GM03348 (cell line): ENCODE measurements at places on chromosomes 11 and 22.

- DNase-seq, result peak; percentile 70
Measured at GRCh38 chr11:76835928-76836612, 24.6 kb upstream of the ACER3 start.

DNA sequence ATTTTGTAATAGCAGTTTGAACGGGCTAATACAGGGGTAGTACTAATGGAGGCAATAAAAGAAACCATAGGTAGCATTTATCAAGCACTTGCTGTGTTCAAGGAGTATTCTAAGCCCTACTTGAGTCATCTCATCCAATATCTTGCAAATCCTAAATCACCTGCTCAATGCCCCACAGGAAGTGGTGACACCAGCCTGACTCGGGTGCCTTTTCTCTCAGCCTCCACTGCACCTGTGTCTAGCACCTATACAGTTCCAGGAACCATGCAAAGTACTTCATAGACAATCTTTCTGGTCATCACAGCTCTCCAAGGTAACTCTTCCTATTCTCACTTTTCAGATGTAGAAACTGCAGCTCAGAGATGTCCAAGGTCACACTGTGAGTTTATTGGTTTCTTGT, 98.0 kb downstream of the PRR5L start:
- DNase-seq, result no peak

GRCh38 chr11:1130276-1131032, 27.3 kb upstream of the MUC5AC start:
- no peak for DNase-seq

DNA sequence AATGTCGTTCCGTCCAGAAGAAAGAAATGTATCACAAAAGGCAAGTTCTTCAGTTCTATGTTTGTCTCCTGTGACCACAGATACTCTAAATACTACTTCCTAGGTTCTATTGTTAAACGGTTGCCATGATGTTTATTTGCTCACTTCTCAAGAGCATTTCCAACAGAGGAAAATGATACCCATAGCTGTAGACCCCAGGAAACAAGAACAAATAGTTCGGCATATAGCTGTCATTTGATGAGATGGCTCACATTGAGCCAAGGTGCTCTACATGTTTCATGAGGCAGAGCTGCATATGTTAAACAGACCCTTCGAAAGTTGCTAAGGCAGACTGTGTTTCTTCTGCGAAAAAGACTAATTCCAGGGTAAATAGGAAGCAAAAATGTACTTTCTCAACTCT, 15.4 kb upstream of the ANGPTL5 start:
- no peak for DNase-seq
